Activated CD4-positive, alpha-beta T cell treated with anti-CD3 and anti-CD28 coated beads, Interleukin-2, amount 10 ng/mL, durations not matched to agents 7 days and 5 days (primary cell): ENCODE measurements at places on chromosomes 6 and 20. TPM values are rescaled to one million over a fixed set of nuclear protein-coding genes. Genes with fewer than 3 reads are reported as not detected.

DNA sequence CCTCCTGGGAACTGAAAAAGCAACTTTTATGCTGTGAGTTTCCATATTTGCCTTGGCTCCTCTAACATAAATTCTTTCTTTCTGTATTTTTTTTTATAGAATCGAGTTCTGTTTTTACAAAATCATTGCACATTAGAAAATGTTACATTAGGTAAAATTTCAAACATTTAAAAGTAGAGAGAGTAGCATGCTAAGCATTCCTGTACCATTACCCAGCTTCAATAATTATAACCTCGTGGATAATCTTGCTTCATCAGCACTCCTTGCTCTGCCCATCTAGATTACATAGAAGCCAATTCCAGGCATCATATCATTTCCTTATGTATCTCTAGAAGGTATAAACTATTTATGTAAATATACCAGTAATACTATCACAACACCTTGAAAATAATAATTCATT is 15.4 kb upstream of the FBXO30 start:
- no peak overlapping the region for H3K4me3 ChIP-seq
- no peaks in the 10 kb centered on the region for H3K27me3 ChIP-seq

- no peak for DNase-seq
- peaks cover 27% of the 10 kb centered on the region for H3K27me3 ChIP-seq
- no peak overlapping the region for H3K27ac ChIP-seq
- H3K4me3 ChIP-seq, result no peak overlapping the region
- peaks cover 19% of the 10 kb centered on the region for H3K4me1 ChIP-seq
Measured at GRCh38 chr6:43243664-43244321, 512 bp downstream of the TTBK1 start.

- peaks cover 2% of the 10 kb centered on the region for H3K4me1 ChIP-seq
- H3K27me3 ChIP-seq, result peaks cover 7% of the 10 kb centered on the region
- DNase-seq, result no peak
- no peaks in the 10 kb centered on the region for H3K36me3 ChIP-seq
- no peak overlapping the region for H3K4me3 ChIP-seq
- no peak overlapping the region for H3K27ac ChIP-seq
Measured at GRCh38 chr6:71252960-71253359, 35.7 kb upstream of the OGFRL1 start.

DNA sequence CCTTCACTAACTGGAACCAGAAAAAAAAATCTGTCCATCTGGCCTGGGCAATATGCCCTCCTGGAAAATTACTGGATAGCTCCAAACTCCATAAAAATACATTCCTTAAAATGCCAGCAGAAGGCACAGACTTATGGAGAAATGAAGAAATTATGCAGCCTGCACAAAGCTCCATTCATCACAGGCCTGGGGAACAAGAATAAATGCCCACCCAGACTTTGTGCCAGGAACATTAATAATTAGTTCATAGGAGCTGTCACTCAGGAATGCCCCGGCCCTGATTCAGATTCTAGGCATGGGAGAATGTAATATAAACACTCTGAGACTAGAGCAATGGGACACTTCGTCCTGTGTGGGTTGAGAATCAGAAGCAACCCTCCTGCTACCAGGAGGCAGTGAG is 199.3 kb downstream of the OTOR start:
- H3K36me3 ChIP-seq, result no peaks in the 10 kb centered on the region
- H3K4me3 ChIP-seq, result no peak overlapping the region
- DNase-seq, result no peak
- no peaks in the 10 kb centered on the region for H3K4me1 ChIP-seq

DNA sequence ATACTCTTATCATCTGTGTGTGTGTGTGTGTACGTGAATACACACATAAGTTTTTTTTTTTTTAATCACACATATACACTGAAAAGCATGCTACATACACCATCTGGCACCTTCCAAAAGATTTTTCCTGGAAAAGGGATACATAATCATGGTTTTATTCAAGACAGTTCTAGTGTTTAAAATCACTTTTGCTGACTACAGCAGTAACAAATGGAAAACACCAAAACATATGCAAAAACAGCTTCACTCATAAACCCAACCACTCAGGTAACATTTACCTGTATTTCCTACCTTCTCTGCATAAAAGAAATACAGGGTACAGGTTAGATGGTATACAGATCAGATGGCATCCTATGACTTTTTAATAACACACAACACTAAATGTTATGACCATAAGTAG is 2.5 kb downstream of the SNX14 start:
- H3K27ac ChIP-seq, result no peak overlapping the region
- H3K27me3 ChIP-seq, result no peaks in the 10 kb centered on the region
- H3K4me3 ChIP-seq, result no peak overlapping the region
- DNase-seq, result no peak
- peaks cover 32% of the 10 kb centered on the region for H3K4me1 ChIP-seq

GRCh38 chr6:47161176-47161687 is 119.1 kb upstream of the ADGRF1 start:
- no peaks in the 10 kb centered on the region for H3K4me1 ChIP-seq
- H3K27me3 ChIP-seq, result peaks cover 3% of the 10 kb centered on the region
- no peak for DNase-seq
- no peaks in the 10 kb centered on the region for H3K36me3 ChIP-seq

- no peaks in the 10 kb centered on the region for H3K27me3 ChIP-seq
- H3K27ac ChIP-seq, result peak overlapping the region; percentile 100
- H3K4me1 ChIP-seq, result peaks cover 49% of the 10 kb centered on the region
- H3K36me3 ChIP-seq, result peaks cover 21% of the 10 kb centered on the region
- peak; percentile 60 for DNase-seq
Measured at GRCh38 chr6:125789576-125790357, 993 bp upstream of the NCOA7 start.

DNA sequence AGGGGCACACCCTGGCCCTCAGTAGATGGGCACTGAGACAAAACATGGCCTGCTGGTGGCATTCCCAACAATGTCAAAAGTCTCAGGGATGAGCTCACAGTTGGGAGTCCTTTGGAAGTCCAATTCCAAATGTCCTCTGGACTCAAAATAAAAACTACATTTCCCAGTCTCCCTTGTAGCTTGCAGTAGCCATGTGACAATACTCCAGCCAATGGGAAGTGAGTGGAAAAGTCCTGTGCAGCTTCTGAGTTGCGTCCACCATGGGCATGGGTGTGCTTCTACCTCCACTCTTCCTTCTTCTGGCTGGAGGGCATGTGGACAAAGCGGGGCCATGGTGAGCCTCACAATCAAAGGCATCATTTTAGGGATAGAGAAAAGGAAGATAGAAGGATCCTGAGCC is 5.8 kb upstream of the ADAM33 start:
- H3K36me3 ChIP-seq, result no peaks in the 10 kb centered on the region
- DNase-seq, result no peak
- H3K27ac ChIP-seq, result no peak overlapping the region

GRCh38 chr20:47272893-47273590 is 83.5 kb downstream of the ZMYND8 start:
- no peaks in the 10 kb centered on the region for H3K27me3 ChIP-seq
- no peak overlapping the region for H3K27ac ChIP-seq
- H3K4me1 ChIP-seq, result peaks cover 32% of the 10 kb centered on the region
- H3K36me3 ChIP-seq, result peaks cover 42% of the 10 kb centered on the region

GRCh38 chr6:107697682-107698081 is 126.4 kb downstream of the SCML4 start:
- H3K36me3 ChIP-seq, result no peaks in the 10 kb centered on the region
- H3K4me3 ChIP-seq, result no peak overlapping the region
- H3K27ac ChIP-seq, result no peak overlapping the region
- no peak for DNase-seq
- peaks cover 3% of the 10 kb centered on the region for H3K27me3 ChIP-seq

GRCh38 chr6:167475947-167476346 is 151.1 kb downstream of the TTLL2 start:
- H3K27me3 ChIP-seq, result peaks cover 5% of the 10 kb centered on the region
- no peak for DNase-seq
- no peaks in the 10 kb centered on the region for H3K36me3 ChIP-seq
- no peak overlapping the region for H3K4me3 ChIP-seq
- no peak overlapping the region for H3K27ac ChIP-seq
- no peaks in the 10 kb centered on the region for H3K4me1 ChIP-seq

DNA sequence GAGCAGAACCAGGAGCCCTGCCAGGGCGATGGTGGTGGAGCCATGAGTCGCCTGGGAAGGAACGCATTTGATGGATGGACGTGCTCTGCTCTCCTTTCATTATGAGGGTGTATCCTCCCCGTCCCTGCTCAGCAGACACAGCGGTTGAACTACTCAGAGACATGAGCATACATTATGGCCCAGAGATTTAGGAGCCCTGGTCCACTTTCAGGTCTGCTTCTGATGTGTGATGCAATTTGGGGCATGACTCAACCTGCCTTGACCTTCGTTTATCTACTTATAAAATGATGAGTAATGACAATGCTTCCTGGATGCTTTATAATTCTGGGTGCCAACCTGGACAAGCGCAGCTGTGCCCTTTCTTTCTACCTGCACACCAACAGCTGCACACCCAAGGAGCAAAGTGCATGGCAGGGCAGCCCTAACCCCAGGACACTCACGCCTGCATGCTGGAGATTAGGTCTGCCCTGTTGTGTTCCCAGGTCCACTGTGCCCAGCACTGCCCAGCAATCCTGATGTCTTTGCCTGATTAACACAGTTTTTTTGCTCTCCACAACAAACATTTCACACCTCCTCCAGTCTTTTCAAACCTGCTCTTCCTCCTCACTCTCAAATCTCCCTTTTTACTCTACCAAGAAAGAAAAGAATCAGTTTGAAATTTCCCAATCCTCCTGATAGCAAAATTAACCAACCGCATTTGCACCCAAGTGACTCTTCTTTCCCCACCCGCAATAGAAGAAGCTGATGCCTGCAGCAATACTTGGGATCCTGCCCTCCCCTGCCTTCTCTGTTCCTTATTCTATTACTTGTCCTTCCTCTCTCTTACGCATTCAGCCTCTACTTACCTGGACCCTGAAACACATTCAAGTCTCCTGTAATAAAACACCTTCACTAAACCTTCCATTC is 81.2 kb downstream of the EZR start:
- H3K27ac ChIP-seq, result no peak overlapping the region
- no peak overlapping the region for H3K4me3 ChIP-seq
- no peaks in the 10 kb centered on the region for H3K27me3 ChIP-seq
- DNase-seq, result no peak

DNA sequence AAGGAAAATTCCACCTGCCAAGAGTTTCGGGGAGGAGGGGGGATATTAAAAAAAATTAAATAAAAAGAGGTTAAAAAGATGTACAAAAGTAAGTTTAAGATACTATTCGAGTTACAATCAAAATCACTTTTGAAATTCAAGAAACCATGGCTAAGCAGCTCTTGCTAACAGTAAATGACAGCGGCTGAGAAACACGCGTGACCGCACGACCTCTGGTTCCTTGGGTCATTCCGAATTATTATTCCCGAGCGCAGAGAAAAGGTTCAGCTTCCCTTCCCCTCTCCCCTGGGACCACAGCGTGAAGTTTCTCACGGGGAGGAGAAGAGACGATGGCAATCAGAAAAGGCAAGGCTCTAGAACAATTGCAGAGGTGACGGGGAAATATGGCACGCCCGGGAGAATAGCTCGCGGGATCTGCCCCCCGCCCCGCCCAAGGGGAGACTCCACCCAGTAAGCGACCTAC is 496 bp downstream of the TMEM242 start:
- DNase-seq, result peak; percentile 86
- H3K27ac ChIP-seq, result peak overlapping the region; percentile 91
- peaks cover 13% of the 10 kb centered on the region for H3K36me3 ChIP-seq
- peaks cover 28% of the 10 kb centered on the region for H3K27me3 ChIP-seq
- H3K4me3 ChIP-seq, result peak overlapping the region; percentile 98

DNA sequence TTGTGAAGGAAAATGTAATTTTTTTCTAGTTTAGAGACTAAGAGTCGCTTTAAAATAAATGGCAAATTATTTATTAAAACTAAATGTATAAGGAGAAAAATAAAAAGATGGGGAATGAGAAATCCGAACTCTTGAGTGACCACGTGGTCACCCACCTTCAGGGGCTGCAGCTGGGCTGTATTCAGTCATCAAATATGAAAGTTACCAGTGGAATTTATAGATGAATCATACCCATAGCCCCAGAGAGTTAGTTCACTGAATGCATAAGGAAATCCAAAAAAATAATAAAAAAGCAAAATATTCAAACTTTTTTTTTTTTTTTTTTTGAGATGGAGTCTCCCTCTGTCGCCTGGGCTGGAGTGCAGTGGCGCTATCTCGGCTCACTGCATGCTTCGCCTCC is 947.7 kb upstream of the ADGRB3 start:
- no peaks in the 10 kb centered on the region for H3K4me1 ChIP-seq
- H3K36me3 ChIP-seq, result no peaks in the 10 kb centered on the region
- H3K27ac ChIP-seq, result no peak overlapping the region

DNA sequence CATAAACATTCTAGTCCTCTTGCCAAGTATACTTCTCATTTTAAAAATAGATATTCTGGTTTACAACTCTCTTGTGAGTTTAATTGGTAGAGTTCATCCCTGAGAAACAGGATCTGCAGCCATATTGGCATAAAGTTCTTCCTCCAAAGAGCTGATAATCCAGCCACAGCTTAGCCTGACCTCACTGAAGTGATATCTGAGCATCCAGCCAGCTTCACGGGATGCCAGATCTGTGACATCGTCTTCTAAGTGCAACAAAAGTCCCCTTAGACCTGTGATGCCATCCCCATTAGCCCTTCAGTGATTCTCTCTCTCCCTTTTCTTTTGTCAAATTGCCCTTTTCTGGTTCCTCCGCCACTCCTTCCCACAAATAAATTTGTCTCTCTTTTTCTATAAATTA is 180.6 kb upstream of the STXBP5 start:
- H3K36me3 ChIP-seq, result no peaks in the 10 kb centered on the region
- no peak overlapping the region for H3K27ac ChIP-seq
- H3K4me3 ChIP-seq, result no peak overlapping the region
- H3K4me1 ChIP-seq, result no peaks in the 10 kb centered on the region

- DNase-seq, result no peak
- H3K36me3 ChIP-seq, result no peaks in the 10 kb centered on the region
- H3K27me3 ChIP-seq, result no peaks in the 10 kb centered on the region
- H3K4me1 ChIP-seq, result no peaks in the 10 kb centered on the region
- no peak overlapping the region for H3K27ac ChIP-seq
- no peak overlapping the region for H3K4me3 ChIP-seq
Measured at GRCh38 chr6:161508341-161508740, 234.5 kb upstream of the AGPAT4 start.

DNA sequence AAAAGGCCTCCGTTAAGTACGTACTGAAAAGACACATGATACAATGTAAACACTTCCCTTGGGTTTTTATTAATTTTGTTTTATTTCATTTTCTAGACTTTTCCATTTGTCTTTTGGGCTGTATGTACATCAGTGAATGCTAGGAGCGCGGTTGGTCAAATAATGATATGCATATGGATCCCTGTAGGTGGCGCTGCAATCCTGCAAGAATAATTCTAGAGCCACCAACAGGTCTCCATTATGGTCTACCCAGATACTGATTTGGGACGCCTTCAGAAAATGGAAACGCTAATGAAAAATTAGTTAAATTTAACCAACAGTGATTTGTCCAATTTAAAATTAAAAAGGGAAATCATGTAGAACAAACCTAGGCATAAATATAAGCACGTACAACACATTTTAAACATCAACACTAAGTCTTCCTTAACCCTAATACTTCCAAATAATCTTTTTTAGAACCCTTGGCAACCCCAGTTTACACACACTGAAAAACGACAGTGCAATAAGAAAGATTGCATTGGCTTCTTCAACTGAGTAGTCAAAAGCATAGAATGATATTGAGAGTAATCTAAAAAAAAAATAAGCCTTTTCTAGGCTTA is 433.5 kb downstream of the RFPL4B start:
- no peaks in the 10 kb centered on the region for H3K4me1 ChIP-seq
- DNase-seq, result peak; percentile 23
- no peak overlapping the region for H3K27ac ChIP-seq
- no peaks in the 10 kb centered on the region for H3K36me3 ChIP-seq
- no peaks in the 10 kb centered on the region for H3K27me3 ChIP-seq

The SLC22A7 gene
- not detected for total RNA-seq

The TNF gene
- 47.1 TPM for total RNA-seq

The CAGE1 gene
- 0.12 TPM for total RNA-seq

The ZC2HC1B gene
- total RNA-seq, result not detected

The SLC4A11 gene
- total RNA-seq, result 0.77 TPM

The KIFC1 gene
- 157 TPM for total RNA-seq

The ARFGAP1 gene
- total RNA-seq, result 94.4 TPM

The SLC13A3 gene
- not detected for total RNA-seq
